Natural killer cell (primary cell): ENCODE measurements at places on chromosomes 2 and 18. TPM values are rescaled to one million over a fixed set of nuclear protein-coding genes. Genes with fewer than 3 reads are reported as not detected.

The SLC23A3 gene
- total RNA-seq: 0.48 TPM

The TNFAIP6 gene
- total RNA-seq: not detected

- DNase-seq: no peak
- H3K36me3 ChIP-seq: no peaks in the 10 kb centered on the region
- H3K27ac ChIP-seq: no peak overlapping the region
- no peaks in the 10 kb centered on the region for H3K4me1 ChIP-seq
- no peaks in the 10 kb centered on the region for H3K27me3 ChIP-seq
Observed at GRCh38 chr2:48915227-48915626, 159.7 kb upstream of the LHCGR start.

DNA sequence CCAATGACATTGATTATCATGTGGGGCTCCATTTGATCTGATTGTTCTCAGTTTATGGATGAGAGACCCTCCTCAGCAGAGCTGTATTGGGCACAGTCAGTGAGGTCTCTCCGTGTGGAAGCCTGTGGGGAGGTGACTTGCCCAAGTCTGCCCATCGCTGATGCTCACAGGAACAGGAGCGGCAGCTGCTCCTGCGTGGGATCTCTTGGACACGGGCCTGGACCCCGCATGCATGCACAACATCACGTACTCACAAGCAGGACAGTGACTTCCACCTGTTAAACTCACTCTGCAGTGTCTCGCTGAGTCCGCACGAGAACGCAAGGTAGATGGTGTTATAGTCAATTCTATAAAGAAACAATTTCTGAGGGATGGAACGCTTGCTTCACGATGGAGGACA, 55.0 kb downstream of the KCNF1 start:
- no peaks in the 10 kb centered on the region for H3K36me3 ChIP-seq
- no peaks in the 10 kb centered on the region for H3K4me1 ChIP-seq
- DNase-seq: no peak
- no peaks in the 10 kb centered on the region for H3K27me3 ChIP-seq
- H3K4me3 ChIP-seq: no peak overlapping the region
- no peak overlapping the region for H3K27ac ChIP-seq

GRCh38 chr2:43226955-43227829, 786 bp upstream of the ZFP36L2 start:
- H3K27me3 ChIP-seq: no peaks in the 10 kb centered on the region
- peak; percentile 63 for DNase-seq
- H3K4me3 ChIP-seq: peak overlapping the region; percentile 97
- peaks cover 27% of the 10 kb centered on the region for H3K4me1 ChIP-seq

DNA sequence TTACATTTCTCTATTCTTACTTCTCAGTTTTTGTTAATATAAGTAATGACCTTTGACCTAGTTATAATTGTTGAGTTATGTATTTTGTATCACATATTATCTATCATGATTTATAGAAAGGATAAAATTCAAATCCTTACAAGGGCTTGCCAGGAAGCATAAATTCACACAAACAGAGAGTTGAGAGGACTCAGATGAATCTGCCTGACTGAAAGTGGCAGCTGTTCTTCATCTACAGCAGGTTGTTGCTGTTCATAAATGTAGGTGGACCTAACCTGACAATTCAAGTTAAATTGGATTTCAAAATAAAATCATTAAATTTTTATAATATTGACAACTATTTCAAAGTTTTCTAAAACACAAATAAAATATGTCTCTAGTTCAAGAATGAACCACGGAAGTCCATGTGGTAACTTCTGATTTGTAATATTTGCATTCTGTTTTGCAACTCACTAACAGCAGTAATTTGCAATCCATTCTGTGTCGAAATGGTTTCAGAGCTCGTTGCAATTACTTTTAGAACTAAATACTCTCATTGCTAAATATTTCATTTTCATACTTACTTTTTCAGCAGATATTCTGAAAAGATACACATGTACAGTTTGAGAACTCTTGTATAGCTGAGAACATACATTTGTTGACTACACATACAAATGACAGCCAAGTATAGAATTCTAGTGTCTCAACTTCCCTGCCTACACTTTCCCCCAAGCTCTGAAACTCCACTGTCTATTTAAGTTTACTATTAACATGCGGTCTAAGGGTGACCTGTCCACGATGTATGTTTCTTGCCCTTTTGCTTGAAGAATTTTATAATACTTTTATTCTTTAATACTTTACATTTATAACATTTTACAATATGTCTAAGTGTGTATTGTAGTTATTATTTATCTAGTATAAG, 25.7 kb downstream of the SCN7A start:
- no peak overlapping the region for H3K27ac ChIP-seq
- no peak for DNase-seq
- no peaks in the 10 kb centered on the region for H3K4me1 ChIP-seq
